CD4-positive, alpha-beta memory T cell (primary cell): ENCODE measurements at places on chromosomes 7 and 10.

- H3K4me1 ChIP-seq: no peaks in the 10 kb centered on the region
- H3K36me3 ChIP-seq: no peaks in the 10 kb centered on the region
- DNase-seq: peak; percentile 22
Observed at GRCh38 chr10:42933448-42934340, 143.2 kb upstream of the RET start.

- H3K27me3 ChIP-seq: peaks cover 4% of the 10 kb centered on the region
- no peak for DNase-seq
- H3K4me3 ChIP-seq: no peak overlapping the region
- H3K27ac ChIP-seq: no peak overlapping the region
Observed at GRCh38 chr7:38973760-38974159, 3.9 kb upstream of the POU6F2 start.

- no peaks in the 10 kb centered on the region for H3K27me3 ChIP-seq
- DNase-seq: peak; percentile 96
- H3K4me1 ChIP-seq: peaks cover 12% of the 10 kb centered on the region
- H3K27ac ChIP-seq: peak within 1 kb of the TSS; percentile 80
- H3K36me3 ChIP-seq: no peaks in the 10 kb centered on the region
- H3K4me3 ChIP-seq: peak within 1 kb of the TSS; percentile 38
Observed at GRCh38 chr10:73358331-73359279, at the start of gene CFAP70. CFAP70 (minus strand) TSS chr10:73358864; CDS start chr10:73354796, 4,068 bp downstream.

DNA sequence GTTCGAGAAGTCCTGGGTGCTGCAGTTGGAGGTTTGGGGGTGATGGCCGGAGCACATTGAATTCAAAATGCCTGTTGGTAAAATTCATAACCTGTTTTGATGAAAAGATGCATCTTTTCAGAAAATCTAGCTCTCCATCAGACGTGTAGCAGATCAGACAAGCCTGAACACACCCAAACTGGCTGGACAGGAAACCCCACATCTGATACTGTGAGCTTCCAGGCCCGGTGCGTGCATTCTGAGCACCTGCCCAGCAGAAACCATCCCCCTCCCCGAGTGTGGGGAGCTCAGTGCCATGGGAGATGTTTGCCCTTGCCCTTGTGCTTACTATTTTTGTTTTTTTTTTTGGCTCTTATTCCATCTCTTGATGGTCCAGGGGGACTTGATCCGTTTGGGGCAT is 417.1 kb downstream of the TCERG1L start:
- no peaks in the 10 kb centered on the region for H3K36me3 ChIP-seq
- H3K4me1 ChIP-seq: no peaks in the 10 kb centered on the region
- no peak for DNase-seq
- H3K27ac ChIP-seq: no peak overlapping the region
- H3K27me3 ChIP-seq: no peaks in the 10 kb centered on the region
- H3K4me3 ChIP-seq: no peak overlapping the region

- H3K4me1 ChIP-seq: peaks cover 11% of the 10 kb centered on the region
- peaks cover 6% of the 10 kb centered on the region for H3K36me3 ChIP-seq
- no peaks in the 10 kb centered on the region for H3K27me3 ChIP-seq
Observed at GRCh38 chr7:130207033-130207432, 627 bp upstream of the SSMEM1 start.

- no peak for DNase-seq
- H3K36me3 ChIP-seq: no peaks in the 10 kb centered on the region
- H3K27me3 ChIP-seq: no peaks in the 10 kb centered on the region
- H3K27ac ChIP-seq: no peak overlapping the region
Observed at GRCh38 chr10:72030762-72031543, 57.4 kb downstream of the SPOCK2 start.

- peaks cover 20% of the 10 kb centered on the region for H3K36me3 ChIP-seq
- H3K4me3 ChIP-seq: no peak overlapping the region
- no peak overlapping the region for H3K27ac ChIP-seq
- DNase-seq: no peak
- no peaks in the 10 kb centered on the region for H3K27me3 ChIP-seq
- peaks cover 17% of the 10 kb centered on the region for H3K4me1 ChIP-seq
Observed at GRCh38 chr10:69404786-69405185, 11.9 kb downstream of the TACR2 start.

DNA sequence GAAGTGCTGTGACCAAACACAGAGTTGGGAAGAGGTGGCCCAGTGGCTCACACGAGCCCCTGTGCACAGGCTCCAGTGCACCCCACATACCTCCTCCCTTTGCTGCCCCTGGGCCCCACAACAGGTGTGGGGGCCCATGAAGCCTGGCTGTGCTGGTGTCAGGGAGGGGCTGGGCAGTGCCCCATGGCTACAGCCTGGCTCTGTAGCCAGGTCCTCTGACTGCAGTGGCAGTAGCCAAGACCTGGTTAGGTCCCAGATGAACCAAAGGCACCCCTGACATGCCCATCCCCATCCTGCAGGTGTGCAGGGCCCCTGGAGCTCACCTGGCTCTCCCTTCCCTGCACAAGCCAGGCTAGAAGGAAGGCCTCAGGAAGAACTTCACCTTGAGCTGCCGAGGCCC is 176.3 kb downstream of the GRID1 start:
- H3K27me3 ChIP-seq: no peaks in the 10 kb centered on the region
- DNase-seq: no peak
- H3K27ac ChIP-seq: no peak overlapping the region
- no peaks in the 10 kb centered on the region for H3K4me1 ChIP-seq
- H3K4me3 ChIP-seq: no peak overlapping the region

DNA sequence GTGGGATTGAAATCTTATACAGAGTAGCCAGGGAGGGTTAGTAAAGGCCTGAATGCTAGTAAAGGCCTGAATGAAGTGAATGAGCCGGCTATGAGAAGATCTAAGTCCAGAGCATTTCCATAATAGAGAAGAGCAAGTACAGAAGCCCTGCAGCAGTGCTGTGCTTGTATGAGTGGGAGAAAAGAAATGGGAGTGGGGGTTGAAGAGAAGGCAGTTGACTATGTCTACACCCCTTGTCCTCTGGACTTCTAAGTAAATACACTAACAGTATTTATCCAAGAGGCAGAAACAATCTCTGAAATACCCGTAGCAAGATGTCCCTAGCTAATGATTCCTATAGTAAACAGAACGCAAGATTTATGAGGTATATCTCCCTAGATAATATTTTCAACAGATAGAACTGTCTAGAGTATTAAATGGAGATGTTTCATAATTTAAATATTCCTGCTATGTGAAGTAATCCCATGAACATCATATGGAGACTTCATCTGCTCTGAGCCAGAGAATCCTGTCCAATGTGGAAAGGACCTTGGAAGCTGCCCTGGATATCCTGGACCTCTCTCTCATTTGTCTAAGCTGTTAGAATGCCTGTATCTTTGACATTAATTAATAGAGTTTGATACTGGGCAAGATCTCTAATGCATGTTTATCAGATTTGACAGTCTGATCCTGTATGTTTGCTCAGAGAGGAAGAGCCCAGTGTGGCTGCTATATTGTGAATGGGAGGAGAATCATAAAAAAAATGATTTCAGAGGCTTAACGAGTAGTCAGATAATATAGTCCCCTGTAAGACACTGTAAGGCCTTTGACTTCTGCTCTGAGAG is 171.6 kb downstream of the LRRN3 start:
- H3K4me1 ChIP-seq: no peaks in the 10 kb centered on the region
- no peak overlapping the region for H3K27ac ChIP-seq
- H3K36me3 ChIP-seq: no peaks in the 10 kb centered on the region
- no peak overlapping the region for H3K4me3 ChIP-seq
- H3K27me3 ChIP-seq: no peaks in the 10 kb centered on the region

GRCh38 chr7:138880881-138881578 is 83.0 kb upstream of the ATP6V0A4 start:
- peaks cover 8% of the 10 kb centered on the region for H3K4me1 ChIP-seq
- no peaks in the 10 kb centered on the region for H3K27me3 ChIP-seq
- no peak overlapping the region for H3K27ac ChIP-seq
- H3K4me3 ChIP-seq: no peak overlapping the region
- H3K36me3 ChIP-seq: no peaks in the 10 kb centered on the region

GRCh38 chr7:49398236-49398635 is 375.2 kb upstream of the VWC2 start:
- H3K36me3 ChIP-seq: no peaks in the 10 kb centered on the region
- no peaks in the 10 kb centered on the region for H3K4me1 ChIP-seq
- H3K27me3 ChIP-seq: no peaks in the 10 kb centered on the region
- H3K27ac ChIP-seq: no peak overlapping the region
- no peak overlapping the region for H3K4me3 ChIP-seq
- no peak for DNase-seq

DNA sequence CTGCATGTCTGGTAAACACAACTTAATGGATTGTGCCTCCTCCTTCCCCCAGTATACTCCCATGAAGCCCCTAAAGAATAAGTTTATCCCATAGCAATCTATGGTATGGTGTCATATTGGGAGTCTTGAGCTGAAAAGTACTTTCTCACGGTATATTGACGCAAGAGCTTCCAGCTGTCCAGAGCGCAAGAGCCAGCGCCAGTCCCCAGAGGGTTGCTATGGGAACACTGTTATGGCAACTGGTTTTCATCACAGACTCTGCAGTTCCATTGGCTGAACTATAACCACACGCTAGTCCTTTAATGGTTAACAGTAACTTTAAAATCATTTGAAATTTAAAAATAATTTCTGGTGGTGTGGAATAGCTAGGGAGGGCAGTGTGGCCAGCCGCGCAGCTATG is 46.9 kb downstream of the PRPF18 start:
- H3K36me3 ChIP-seq: peaks cover 25% of the 10 kb centered on the region
- H3K27ac ChIP-seq: no peak overlapping the region
- H3K4me3 ChIP-seq: no peak overlapping the region
- no peaks in the 10 kb centered on the region for H3K27me3 ChIP-seq
- no peak for DNase-seq
